T-cell (primary cell): ENCODE measurements at places on chromosomes 7 and 10. TPM values are rescaled to one million over a fixed set of nuclear protein-coding genes. Genes with fewer than 3 reads are reported as not detected.

GRCh38 chr10:16742165-16742960, 74.9 kb downstream of the RSU1 start:
- H3K27me3 ChIP-seq: no peaks in the 10 kb centered on the region
- no peak overlapping the region for H3K4me3 ChIP-seq
- H3K4me1 ChIP-seq: no peaks in the 10 kb centered on the region
- H3K27ac ChIP-seq: no peak overlapping the region
- no peak for DNase-seq
- peaks cover 6% of the 10 kb centered on the region for H3K36me3 ChIP-seq

- no peak overlapping the region for H3K4me3 ChIP-seq
- H3K27me3 ChIP-seq: no peaks in the 10 kb centered on the region
- no peaks in the 10 kb centered on the region for H3K36me3 ChIP-seq
- H3K4me1 ChIP-seq: no peaks in the 10 kb centered on the region
These were observed 230.0 kb downstream of the PHF14 start for GRCh38 chr7:11203683-11204082.

GRCh38 chr10:99537086-99537988, 4.6 kb downstream of the NKX2-3 start:
- H3K27me3 ChIP-seq: peaks cover 78% of the 10 kb centered on the region
- no peak overlapping the region for H3K4me3 ChIP-seq
- H3K4me1 ChIP-seq: peaks cover 37% of the 10 kb centered on the region

The ITGB8 gene
- total RNA-seq: 0.29 TPM

GRCh38 chr10:75432176-75432575, 752 bp downstream of the LRMDA start:
- no peaks in the 10 kb centered on the region for H3K27me3 ChIP-seq
- H3K27ac ChIP-seq: no peak overlapping the region
- no peak overlapping the region for H3K4me3 ChIP-seq
- DNase-seq: no peak
- H3K4me1 ChIP-seq: no peaks in the 10 kb centered on the region
- H3K36me3 ChIP-seq: no peaks in the 10 kb centered on the region

The KIAA1549 gene
- total RNA-seq: 0.16 TPM

The STAG3 gene
- total RNA-seq: 8.4 TPM

The NAT16 gene
- not detected for total RNA-seq

DNA sequence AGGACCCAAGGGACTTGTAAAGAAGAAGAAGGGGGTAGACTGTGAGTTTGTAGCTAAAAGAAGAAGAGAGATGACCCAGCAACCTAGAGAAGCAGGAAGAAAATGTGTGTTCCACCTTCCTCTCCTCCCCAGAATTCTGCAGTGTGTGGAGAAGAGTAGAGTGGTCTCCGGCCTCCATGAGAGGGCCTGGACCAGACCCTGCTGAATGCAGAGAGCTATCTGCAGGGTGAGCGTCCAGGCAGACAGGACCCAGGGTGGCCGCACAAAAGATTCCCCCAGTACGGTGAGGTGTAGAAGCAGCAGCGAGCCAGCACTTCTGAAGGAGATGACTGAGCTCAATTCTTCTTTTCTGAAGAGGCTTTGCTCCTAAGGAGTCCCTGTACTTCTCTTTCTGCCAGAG, 239.7 kb upstream of the ANKRD30A start:
- no peak for DNase-seq
- no peaks in the 10 kb centered on the region for H3K4me1 ChIP-seq
- no peak overlapping the region for H3K27ac ChIP-seq
